Renal pelvis (tissue), 12 donors: ENCODE measurements at places on chromosomes 3 and 15. TPM values are rescaled to one million over a fixed set of nuclear protein-coding genes. Genes with fewer than 3 reads are reported as not detected.

Gene MED12L
- 2.7 TPM for polyA plus RNA-seq

Gene SYNPR
- polyA plus RNA-seq, result not detected

Gene RBP2
- polyA plus RNA-seq, result 0.57 TPM

DNA sequence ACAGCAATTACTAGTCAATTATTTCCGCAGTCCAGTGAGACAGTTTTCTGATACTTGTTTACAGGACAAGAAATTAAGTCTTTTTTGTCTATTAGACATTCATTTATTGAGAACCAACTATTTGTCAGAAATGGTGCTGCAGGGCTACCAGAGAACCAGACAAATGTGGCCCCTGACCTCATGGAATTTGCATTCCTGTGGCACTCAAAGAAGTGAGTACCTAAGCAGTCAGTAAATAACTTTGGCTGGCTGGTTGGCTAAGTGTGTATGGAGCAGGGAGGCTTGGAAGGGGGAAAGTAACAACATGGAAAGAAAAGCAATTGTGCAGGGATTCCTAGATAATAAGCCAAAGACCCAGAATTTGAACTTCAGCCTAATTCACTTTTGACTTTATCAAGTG lies 837.0 kb upstream of the CFAP20DC start:
- no peak for DNase-seq

DNA sequence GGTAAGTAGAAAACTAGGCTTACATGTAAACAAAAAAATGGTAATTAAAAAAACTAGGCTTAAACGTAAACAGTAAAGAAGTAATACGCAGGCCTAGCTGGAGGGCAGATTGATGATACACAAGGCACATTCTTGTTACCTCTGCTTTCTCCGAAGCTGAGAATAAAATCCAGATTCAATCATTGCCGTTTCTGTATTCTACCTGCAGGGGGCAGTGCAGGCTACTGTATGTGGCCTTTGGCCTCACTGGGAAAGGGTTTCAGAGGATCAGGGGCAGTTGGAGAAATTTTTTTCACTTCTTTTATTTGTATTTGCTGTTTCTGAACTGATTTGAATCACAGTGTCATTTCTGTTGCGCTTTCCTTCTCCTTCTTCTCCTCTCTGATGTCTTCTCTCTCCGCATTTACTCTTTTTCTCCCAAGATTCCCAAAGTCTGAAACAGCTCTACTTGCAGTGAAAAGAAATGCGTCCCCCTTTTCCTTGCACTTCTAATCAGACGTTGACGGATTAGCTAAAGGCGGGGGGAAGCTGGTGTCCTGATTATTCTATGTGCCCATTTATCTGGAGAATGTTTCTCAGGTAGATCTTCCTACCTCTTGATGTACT lies 67.1 kb upstream of the MCTP2 start:
- peak; percentile 71 for DNase-seq

DNA sequence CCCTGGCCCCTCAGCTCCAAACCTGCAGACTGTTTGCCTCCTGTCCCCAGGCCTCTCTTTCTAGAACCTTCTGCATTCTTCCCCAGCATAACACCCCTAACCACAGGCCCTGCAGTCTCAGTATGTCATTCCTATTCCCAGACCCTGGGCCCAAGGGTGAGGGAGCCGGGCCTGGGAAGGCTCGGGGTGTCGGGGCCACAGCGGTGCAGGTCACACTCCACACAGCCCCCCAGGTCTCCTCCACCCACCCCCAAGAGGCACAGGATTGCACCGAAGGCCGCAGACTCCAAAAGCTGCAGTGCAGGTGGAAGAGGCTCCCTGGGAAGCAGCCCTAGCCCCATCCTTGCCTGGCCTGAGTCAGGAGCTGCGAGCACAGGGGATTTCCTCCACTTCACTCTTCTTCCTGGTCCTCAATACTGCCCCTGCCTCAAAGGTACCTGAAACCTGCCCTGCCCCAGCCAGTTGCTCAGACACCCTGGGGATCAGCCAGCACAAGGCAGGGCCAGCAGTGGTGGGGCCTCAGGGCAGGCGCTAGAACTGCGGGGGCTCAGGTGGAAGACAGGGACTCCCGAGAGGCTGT lies 31.1 kb downstream of the TNK2 start:
- no peak for DNase-seq

- no peak for DNase-seq
Measured at GRCh38 chr15:89196994-89197393, 24.4 kb downstream of the RLBP1 start.
